ENCODE measurements at places on chromosomes 3 and 15.

DNA sequence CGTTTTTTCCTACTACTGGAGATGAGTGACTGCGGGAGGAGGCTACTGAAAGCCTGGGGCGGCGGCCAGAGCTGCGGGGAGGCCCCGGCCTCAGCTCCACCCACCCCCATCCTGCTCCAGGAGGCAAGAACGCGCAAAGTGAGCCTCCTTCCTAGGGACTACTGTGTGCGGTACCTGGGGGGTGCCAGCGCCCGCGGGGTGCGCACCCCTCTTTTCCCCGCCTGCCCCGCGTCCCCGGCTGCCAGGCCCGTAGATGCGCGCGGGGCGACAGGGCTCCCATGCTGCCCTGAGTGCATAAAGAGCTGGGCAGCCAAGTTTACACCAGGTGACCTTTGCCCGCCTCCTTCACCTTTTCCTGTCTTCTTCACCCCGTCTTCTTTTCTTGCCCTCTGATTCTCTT is 2.5 kb upstream of the USF3 start:
- DNase-seq, result peak; percentile 71

- no peak for DNase-seq
These were observed 2.6 kb upstream of the MDFIC2 start for GRCh38 chr3:70315021-70315420.

DNA sequence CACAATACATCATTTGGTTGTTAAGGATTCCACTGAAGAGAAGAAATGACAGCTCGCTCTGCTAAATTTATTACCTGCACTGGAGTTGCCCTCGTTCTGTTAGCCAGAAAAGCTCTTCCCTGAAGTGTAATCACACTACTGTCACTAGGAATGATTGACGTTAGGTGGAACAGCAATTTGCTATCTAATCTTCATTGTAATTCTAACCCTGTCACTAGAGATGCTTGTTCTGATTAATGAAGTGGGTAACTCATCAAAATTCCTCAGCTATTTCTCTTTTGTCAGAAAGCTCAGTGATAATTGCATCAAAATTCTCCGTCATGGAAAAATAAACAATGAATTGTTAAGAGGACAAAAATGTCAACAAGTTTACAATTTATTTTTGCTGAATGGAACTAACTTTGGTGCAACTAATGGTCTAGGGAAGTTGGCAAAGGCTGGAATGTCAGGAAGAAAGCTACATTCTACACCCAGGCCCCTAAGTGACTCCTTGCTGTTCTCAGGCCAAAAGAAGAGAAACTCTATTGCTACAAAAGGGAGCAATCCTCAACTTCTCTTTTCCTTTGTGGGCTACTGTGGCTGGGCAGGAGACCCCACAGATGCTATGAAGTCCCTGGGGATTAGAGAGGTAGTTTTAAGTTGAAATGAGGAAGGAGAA is 34.1 kb downstream of the CCDC191 start:
- no peak for DNase-seq

DNA sequence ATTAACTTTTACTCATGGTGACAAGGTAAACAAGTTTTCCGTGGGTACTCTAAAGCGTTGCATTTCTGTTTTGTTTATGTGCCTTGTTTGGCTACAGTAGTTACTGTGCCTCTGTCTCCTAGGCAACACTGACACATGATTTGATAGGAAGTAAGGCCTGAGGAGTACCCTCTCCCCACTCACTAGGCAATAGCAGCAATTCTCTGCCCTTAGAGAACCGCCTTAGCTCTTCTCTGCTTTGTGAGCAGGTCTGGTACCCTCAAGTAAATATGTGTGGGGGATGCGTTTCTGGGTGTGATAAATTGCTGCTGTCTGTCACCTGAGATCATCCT is at the start of gene IL5RA:
TSS of gene IL5RA (minus strand) at position 76 of the 332 bp plus-strand sequence. CDS start 5,390 bp downstream, outside the sequence.
- DNase-seq, result no peak

GRCh38 chr3:194215392-194215791 is 79.4 kb downstream of the HES1 start:
- no peak for DNase-seq

GRCh38 chr3:107641572-107642307 is 119.0 kb downstream of the BBX start:
- no peak for DNase-seq

DNA sequence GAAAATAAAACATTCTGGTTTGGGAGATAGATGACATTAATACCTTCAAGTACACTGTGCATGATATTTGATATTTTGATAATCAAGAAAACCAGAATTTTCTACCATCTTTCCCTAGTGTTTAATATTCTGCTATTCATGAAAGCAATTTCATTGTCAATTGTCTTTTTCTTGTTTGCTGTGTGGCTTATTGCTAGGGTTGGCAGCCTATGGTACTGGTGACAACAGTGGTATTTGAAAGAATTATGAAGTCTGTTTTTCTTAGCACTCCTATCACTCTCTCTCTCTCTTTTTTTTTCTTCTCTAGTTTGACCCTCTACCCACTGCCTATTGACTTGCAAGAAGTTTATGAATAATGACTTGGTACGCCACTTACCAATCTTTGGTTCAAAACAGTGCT is 15.4 kb downstream of the RNF13 start:
- DNase-seq, result no peak

GRCh38 chr3:58989163-58989562 is 60.7 kb downstream of the CFAP20DC start:
- no peak for DNase-seq

GRCh38 chr3:171677706-171678105 is 132.6 kb downstream of the PLD1 start:
- no peak for DNase-seq

DNA sequence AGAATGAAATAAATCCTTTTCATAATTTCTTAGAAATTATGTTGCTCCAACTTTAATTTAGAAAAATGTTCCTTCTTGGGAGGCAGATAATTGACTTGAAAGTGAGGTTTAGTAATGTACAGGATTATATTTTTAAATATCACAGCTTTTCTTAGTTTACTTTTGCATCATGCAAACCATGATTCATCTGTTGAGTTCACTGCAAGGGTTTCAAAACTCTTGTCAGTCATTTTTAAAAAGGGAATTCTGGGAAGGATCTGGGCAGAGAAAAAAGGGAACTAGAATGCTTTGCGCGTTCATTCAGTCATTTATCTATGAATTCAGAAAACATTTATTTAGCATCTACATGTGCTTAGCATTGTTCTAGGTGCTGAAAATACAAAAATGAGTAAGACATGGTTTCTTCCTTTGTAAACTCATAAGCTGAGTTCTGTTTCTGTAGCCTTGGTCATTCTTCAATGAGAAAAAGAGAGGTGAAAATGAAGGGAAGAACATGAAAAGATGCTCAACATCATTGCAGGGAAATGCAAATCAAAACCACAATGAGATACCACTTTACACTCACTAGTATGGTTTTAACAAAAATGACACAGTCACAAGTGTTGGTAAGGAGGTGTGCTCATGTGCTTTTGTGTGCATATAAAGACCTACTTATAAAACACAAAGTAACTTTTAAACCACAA is 209.1 kb downstream of the NR1D2 start:
- no peak for DNase-seq

DNA sequence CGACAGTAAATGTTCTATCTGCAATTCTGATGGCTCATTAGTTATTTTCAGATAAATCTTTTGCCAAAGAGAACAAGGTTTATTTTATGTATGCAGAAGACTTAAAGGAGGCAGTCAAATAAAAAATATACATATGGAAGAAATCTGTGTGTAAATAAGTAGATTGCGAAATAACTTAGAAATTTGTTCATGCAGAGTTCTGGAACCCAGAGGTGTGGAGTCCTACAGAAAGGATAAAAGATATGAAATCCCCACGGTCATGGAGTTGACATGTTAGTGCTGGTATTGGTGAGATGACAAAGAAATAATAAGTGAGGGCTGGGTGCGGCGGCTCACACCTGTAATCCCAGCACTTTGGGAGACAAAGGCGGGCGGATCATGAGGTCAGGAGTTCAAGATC is 111.2 kb upstream of the CFAP20DC start:
- DNase-seq, result no peak

- no peak for DNase-seq
These were observed 93.2 kb upstream of the LRIG1 start for GRCh38 chr3:66593978-66594377.

DNA sequence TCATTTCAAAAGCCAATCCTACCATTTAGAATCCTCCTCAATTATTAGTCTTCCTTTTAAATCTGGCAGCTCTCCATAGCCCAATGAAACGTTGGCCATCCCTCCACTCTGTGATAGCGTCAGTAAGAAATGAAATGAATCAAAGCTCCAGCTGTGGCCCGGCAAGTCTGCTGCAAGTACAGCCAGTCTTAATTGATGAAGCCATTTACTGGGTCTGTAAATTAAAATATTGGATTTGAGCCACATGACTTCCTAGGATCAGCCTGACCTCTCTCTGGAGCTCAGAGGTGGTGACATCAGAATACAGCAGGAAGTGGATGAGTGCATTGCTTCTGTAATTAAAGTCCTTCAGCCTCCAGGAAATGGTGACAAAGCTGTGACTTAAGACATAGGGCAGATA is 347.0 kb upstream of the LMCD1 start:
- DNase-seq, result no peak

- DNase-seq, result no peak
These were observed 159.2 kb upstream of the PPP2R3A start for GRCh38 chr3:135806317-135806716.

- no peak for DNase-seq
These were observed 117.9 kb upstream of the UBE2E2 start for GRCh38 chr3:23085261-23085660.

GRCh38 chr3:139227827-139228226 is 116.0 kb upstream of the MRPS22 start:
- no peak for DNase-seq

GRCh38 chr3:23806534-23807423 is 1.0 kb downstream of the UBE2E1 start:
- DNase-seq, result peak; percentile 64

GRCh38 chr3:155093261-155093660 is 13.1 kb downstream of the MME start:
- DNase-seq, result no peak

- no peak for DNase-seq
These were observed 7.4 kb upstream of the SEMA3B start for GRCh38 chr3:50261505-50261904.
